Fibroblast of the aortic adventitia (primary cell): ENCODE measurements at places on chromosomes 3 and 15.

- DNase-seq: peak; percentile 27
These were observed 143.2 kb upstream of the LIPC start for GRCh38 chr15:58288592-58288991.

DNA sequence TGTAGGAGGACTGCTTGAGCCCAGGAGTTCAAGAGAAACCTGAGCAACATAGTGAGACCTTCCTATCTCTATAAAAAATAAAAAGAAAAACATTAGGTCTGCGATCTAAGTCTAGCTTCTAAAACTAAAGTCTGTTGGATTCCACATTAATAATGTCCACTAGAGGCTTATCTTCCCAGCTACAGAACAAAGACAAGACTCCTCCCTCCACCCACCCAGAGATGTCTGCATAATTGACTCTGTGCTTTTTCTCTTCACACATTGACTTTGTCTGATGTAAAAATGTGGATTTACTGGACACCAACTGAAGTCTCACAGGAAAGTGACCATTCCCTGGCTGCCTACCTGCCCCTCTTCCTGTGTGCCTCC, 91.8 kb downstream of the ATP10A start:
- peak; percentile 25 for DNase-seq

- DNase-seq: peak; percentile 34
These were observed 6.3 kb downstream of the TBL1XR1 start for GRCh38 chr3:177190756-177191681.

DNA sequence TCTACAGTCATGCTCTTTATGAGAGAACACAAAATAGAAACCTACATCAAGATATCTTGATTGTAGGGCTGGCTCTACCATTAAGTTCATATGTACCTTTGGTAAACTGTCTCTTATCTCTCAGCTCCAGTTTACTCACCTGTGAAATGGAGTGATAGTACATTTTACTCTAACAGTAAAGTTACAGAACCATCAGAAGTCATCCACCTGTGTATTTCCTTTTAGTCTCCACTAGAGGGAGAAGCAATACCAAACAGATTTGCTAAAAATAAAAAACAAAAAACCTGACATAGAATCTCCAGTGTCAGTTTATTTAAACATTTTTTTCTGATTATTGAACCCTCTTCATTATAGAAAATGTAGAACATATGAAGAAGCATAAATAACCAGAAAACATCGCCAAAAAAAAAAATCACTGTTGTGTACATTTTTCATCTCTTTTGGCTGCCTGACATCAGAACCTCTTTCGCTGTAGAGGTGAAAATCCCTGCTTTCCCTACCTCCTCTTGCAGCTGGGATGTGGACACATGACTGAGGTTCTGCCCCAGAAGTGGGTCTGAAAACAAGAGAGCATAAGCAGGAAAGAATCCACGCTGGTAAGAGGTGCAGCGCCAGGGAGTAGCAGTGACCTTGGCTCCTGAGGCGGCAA, 48.7 kb upstream of the WDR72 start:
- peak; percentile 1 for DNase-seq

- no peak for DNase-seq
These were observed 826.3 kb downstream of the FHIT start for GRCh38 chr3:60424942-60425341.

DNA sequence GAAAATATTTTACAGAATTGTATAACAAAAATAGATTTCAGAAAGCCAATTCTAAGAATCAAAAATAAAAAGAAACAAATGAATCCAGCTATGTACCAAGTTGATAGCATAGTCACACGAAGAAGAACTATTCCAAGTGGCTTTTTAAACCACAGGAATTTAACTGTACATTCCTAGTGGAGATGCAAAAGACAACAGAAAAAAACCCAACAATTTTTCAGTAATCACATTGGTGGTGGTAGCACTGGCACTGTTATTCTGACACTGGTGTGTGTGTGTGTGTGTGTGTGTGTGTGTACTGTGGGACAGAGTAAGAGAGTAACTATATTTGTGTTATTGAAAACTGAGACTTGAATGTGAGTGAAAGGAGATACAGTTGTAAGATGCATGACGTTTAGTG, 9.1 kb downstream of the BFSP2 start:
- peak; percentile 43 for DNase-seq

- DNase-seq: peak; percentile 53
These were observed 566 bp downstream of the HMCES start for GRCh38 chr3:129278966-129279906.

- no peak for DNase-seq
These were observed 6.1 kb downstream of the SKOR1 start for GRCh38 chr15:67831363-67831762.

- peak; percentile 19 for DNase-seq
These were observed 10.6 kb downstream of the ST6GAL1 start for GRCh38 chr3:186940967-186941366.

GRCh38 chr15:39279311-39279710, 301.6 kb upstream of the THBS1 start:
- DNase-seq: peak; percentile 32

DNA sequence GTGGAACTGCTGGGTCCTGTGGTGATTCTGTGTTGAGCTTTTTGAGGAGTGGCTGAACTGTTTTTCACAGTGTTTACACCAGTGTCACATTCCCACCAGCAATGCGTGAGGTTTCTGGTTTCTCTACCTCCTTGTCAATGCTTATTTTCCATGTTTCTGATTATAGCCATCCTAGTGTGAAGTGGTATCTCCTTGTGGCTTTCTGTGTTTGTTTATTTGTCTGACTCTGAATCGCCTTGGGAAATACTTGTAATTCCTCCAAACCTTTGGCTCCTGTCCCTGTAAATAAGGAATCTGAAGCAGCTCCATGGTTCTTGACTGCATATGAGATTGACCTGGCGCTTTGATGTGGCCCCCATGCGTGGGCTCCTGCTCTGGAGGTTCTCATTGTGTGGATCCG, 20.6 kb downstream of the FAN1 start:
- DNase-seq: peak; percentile 15

DNA sequence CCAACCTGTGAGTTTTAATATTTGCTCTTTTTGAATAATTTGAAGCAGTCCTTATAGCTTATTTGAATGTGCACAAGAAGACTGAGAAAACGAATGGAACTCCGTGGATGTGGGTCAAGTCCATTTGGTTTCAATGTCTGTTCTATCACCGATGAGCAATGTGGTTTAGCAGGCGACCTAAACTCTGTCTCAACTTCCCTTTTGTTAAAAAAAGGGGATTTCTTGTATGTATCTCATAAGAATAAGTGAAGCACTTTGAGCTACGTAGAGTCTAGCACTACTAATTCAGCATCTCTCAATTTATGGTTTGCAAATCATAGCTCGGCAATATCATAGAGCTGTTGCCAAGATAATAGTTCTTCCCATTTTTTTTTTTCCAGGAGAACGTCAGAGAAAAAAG, 4.6 kb upstream of the SKIL start:
- no peak for DNase-seq

- DNase-seq: peak; percentile 52
These were observed 76.3 kb upstream of the COL8A1 start for GRCh38 chr3:99562138-99562537.

- peak; percentile 44 for DNase-seq
These were observed 100.7 kb downstream of the RBMS3 start for GRCh38 chr3:29381595-29381994.

DNA sequence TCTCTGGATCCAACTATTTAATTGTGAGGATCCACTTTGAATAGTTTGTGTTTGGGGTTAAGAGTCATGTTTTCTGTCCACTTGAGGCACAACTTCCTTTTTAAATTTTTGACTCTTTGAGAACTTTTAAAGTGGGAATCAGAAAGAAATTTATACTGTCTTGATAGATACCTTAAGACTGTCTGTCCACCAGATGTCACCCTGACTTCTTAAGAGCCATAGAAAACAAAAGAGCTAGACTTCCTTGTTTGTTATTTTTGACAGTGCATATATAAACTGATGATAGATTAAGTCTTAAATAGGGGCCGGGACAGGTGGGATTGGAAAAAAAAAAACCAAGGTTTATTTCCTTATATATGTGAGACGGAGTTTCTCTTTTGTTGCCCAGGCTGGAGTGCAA, 52.1 kb upstream of the WDR72 start:
- DNase-seq: peak; percentile 0

- DNase-seq: no peak
These were observed 19.0 kb upstream of the AGBL1 start for GRCh38 chr15:86060674-86061073.

GRCh38 chr3:149765762-149766334, 13.6 kb upstream of the COMMD2 start:
- peak; percentile 77 for DNase-seq
